ENCODE measurements at places on chromosomes 11 and 22. TPM values are rescaled to one million over a fixed set of nuclear protein-coding genes. Genes with fewer than 3 reads are reported as not detected.

OR8D1 gene
- polyA plus RNA-seq, result not detected

MMP12 gene
- not detected for polyA plus RNA-seq

TBX10 gene
- polyA plus RNA-seq, result not detected

SLC5A12 gene
- 0.17 TPM for polyA plus RNA-seq

RAG2 gene
- 0.40 TPM for polyA plus RNA-seq

ZNF280A gene
- polyA plus RNA-seq, result not detected

MUC2 gene
- polyA plus RNA-seq, result 0.03 TPM

PKNOX2 gene
- polyA plus RNA-seq, result 18.9 TPM

TREH gene
- polyA plus RNA-seq, result 0.25 TPM

IL17RA gene
- 7.6 TPM for polyA plus RNA-seq

OR8G5 gene
- not detected for polyA plus RNA-seq

CNTN5 gene
- 0.31 TPM for polyA plus RNA-seq

RTN4RL2 gene
- polyA plus RNA-seq, result 0.87 TPM

SMC1B gene
- 0.32 TPM for polyA plus RNA-seq

GAB4 gene
- not detected for polyA plus RNA-seq

OR10G4 gene
- not detected for polyA plus RNA-seq

ASRGL1 gene
- 3.6 TPM for polyA plus RNA-seq

MB gene
- polyA plus RNA-seq, result 1.1 TPM

ARHGAP42 gene
- polyA plus RNA-seq, result 40.6 TPM

C22orf42 gene
- not detected for polyA plus RNA-seq

HEPHL1 gene
- not detected for polyA plus RNA-seq

OR5T2 gene
- polyA plus RNA-seq, result not detected

RANGAP1 gene
- polyA plus RNA-seq, result 48.8 TPM

RTCB gene
- polyA plus RNA-seq, result 84.9 TPM

PACSIN2 gene
- 63.4 TPM for polyA plus RNA-seq

FADS2 gene
- polyA plus RNA-seq, result 56.1 TPM

KCNE3 gene
- polyA plus RNA-seq, result 13.3 TPM

TMPRSS4 gene
- polyA plus RNA-seq, result 3.8 TPM

LIMK2 gene
- 47.4 TPM for polyA plus RNA-seq

OR52E6 gene
- not detected for polyA plus RNA-seq

PHF21B gene
- polyA plus RNA-seq, result 1.2 TPM

POTEH gene
- not detected for polyA plus RNA-seq

ADSL gene
- polyA plus RNA-seq, result 110 TPM
